ENCODE measurements at places on chromosomes 12 and 14.

GRCh38 chr12:111975161-111975931, 37.6 kb downstream of the TMEM116 start:
- DNase-seq: no peak

- DNase-seq: no peak
Observed at GRCh38 chr14:49508124-49508523, 78.1 kb downstream of the RPS29 start.

DNA sequence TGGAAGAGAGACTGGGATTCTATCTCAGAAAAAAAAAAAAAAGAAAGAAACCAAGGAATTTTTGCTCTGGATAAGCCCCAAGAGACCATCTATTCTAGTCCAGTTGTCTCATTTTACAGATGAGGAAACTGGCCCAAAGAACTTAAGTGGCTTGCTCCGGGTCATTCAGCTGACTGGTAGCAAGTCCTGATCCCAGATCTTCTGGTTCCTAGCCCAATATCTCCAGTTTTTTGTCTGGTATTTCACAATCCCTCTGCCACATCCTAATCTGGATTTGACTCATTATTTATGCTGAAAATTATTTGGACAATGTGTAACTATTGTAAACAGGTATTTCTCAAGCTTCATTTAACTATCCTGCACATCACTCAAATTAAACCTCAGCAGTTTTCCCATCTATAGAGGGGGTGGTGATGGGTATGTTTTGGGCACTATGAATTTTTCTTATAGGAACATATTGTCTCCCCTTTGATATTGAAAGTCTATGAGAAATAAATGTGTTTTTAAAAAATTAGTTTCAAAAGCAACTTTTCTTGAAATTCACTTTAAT, 43.4 kb downstream of the PPP2R5E start:
- DNase-seq: no peak

- DNase-seq: no peak
Observed at GRCh38 chr12:19576506-19577280, 137.4 kb downstream of the AEBP2 start.

DNA sequence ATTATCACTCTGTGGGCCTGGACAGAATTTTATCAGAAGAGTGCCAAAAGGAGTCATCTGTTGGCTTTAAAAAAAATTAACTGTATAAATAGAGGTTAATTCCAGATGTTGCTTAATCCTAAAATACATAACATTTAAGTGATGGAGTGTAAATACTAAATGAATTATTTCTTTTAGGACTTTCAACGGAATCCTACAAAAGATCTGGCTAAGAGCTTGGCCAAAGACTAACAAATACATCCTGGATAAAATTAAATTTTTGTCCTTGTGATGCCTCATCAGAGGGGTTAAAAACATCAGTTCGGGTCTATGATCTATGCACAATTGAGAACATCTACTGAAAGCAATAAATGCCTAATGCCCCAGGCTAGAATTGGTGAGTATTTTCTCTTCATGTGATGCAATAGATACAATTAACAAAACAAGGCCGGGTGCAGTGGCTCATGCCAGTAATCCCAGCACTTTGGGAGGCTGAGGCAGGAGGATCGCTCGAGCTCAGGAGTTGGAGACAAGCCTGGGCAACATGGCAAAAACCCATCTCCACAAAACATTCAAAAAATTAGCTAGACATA, 49.8 kb upstream of the RAP1B start:
- no peak for DNase-seq

- DNase-seq: no peak
Observed at GRCh38 chr12:72777806-72778205, 505.6 kb downstream of the TRHDE start.

GRCh38 chr12:110717037-110717436, 25.7 kb downstream of the PPP1CC start:
- DNase-seq: no peak

DNA sequence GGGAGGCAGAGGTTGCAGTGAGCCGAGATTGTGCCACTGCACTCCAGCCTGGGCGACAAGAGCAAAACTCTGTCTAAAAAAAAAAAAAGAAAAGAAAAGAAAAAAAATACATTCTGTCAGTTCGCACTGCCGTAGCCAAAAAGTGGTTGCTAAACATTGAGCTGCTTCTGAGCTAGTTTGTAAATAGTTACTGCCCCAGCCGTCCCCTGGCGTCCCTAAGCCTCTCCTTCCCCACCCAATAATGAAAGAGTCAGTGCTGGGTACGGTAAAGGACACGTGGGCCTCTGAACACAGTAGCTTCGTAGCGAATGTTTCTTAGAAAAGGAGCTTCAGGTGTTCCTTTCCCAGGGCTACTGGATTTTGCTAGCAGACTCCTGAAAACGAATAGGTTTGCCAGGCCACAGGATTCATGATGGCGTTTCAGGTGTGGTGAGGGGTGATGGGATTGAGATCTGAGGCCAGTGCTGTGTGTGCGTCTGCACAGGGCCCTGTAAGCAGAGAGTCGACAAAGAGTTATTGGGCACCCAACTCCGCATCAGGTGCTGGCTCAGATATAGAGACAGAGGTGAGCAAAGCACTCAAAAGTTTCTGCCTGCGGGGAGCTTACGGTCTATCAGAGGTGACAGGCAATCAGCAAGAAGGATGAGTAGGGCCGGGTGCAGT, 94.1 kb downstream of the LGMN start:
- no peak for DNase-seq

DNA sequence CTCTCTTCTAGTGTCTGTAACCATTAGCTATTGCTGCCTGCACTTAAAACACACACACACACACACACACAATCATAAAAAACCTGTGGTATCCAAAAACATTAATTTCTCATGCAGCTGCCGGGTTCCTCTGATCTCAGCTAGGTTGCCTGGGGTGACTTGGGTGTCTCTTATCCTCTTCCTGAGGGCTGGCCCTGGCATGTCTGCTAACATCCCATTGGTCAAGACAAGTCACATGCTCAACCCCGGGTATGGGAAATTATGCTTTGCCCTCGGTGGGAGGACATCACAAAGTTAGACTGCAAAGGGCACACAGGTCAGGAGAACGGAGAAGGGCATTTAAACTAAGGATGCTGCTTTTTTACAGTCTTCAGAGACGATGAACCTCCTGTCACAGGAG, 55.7 kb downstream of the TRPV4 start:
- peak; percentile 53 for DNase-seq

GRCh38 chr14:70873627-70874026, 33.6 kb upstream of the PCNX1 start:
- no peak for DNase-seq

DNA sequence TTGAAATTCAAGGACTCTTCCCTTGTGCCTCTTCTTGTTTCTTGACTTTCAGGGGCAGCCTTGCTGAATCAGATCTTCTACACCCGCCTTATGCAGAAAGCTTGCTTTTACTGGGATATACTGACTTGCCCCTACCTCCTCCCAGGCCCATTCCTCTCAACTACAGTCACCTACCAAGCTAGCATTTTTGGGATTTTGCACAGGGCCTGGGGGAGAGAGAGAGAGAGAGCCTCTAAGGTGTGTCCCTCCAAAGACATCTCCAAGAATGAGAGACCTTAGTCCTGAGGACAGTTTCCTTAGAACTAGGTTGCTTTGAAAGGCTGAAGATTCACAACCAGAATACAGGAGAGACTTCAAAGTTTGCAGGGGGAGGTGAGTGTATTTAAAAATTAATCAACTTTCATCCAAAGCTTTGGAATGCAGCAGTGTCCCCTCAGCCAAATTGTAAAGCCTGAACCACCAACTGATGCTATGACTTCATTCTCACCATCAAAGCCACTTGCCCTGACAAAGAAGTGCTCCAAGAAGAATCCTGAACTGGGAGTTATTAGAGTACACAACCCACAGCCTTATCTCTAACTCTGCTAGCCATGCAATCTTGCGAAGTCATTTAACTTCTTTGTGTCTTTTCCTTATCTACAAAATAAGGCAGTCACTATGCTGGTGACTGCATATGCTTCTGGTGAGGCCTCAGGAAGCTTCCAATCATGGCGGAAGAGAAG, 96.1 kb upstream of the EGLN3 start:
- DNase-seq: no peak

DNA sequence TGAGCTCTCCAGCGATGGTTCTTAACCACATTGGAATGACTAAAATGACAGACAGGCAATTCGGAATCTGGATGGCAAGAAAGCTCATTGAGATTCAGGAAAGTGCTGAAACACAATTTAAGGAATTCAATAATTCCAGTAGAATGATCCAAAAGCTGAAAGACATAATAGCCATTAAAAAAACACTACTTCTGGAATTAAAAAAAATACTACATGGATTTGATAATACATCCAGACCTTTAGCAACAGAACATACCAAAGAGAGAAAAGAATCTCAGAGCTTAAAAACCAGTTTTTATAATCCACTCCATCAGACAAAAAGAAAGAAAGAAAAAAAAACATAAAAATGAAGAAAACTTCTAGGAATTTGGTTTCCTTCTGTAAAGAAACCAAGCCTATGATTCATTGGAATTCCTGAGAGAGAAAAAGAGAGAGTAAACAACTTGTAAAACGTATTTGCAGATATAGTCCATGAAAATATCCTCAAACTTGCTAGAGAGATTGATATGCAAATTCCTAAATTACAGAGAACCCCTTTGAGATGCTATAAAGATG, 52.8 kb downstream of the SLCO1B1 start:
- DNase-seq: no peak

- DNase-seq: no peak
Observed at GRCh38 chr14:69559581-69560011, 15.1 kb downstream of the CCDC177 start.

DNA sequence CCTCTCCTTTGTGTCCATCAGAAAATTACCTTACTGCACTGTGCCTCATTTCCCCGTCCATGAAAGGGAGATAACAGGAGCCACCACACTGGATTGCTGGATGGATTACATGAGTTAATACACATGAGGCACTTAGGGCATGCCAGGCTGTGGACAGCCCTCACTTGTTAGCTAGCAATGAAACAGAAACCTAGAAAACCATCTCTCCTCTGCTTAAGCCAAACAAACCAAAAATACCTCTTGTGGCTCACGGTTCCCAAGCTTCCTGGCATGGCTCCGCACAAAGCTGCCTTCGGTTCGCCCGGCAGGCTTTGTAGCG, 660 bp upstream of the HCFC2 start:
- DNase-seq: peak; percentile 16

DNA sequence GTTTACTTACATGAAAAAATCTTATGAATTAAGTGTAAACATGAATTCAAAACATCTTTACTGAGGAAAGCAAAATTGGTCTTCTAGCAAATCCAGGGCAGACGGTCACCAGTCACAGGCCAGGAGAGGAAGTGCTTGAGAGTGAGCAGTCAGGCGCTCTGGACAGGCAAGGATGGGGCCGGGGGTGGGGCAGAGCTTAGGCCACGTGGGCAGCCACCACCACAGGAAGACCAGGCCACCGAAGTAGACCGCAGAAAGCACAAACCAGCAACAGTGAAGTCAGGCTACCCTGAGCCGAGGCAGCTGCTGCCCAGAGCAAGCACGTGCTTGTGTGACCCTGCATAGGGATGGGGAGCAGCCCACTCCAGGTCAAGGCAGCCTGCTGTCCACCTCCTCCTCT, 33.5 kb downstream of the SLC6A12 start:
- peak; percentile 36 for DNase-seq

DNA sequence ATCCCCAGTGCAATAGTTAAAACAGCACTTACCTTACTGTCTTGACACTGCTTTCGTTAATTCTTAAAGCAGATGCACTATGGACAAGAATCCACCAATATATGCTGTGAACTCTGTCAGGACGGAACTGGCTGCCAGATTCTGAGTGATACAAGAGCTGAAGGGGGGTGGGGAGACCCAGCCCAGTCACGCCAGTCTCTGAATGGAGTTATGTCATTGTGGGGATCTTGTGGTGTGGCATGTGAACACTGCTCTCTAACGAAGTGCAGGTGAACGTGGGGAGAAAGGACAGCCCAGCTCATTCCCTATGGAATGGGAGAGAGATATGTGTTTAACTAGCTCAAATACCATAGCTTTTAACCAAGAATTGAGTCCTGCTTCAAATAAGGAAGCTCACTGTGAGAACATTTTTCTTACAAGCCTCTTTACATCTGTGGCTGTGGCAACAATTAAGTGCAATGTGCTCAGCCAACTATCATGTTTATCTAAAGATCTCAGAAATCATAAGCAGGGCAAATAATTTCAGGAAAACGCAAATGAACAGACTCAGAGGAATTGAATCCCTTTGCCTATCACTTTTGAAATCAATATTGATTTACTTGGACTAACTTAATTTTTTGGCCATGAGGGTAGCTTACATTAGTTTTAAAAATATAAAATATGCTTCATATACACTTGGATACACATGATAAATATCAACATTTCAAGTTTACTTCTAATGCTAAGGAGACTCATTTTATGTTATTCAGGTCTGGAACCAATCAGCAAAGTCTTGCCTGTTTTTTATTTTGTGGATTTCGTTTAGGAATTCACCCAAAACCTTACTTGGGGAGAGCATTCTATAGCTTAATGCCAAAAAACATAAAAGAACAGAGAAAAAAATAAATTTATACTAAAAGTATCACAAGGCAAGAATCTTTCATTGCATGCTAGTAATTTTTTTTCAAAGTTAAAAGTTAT, at the start of gene LUM:
LUM (minus strand) TSS at position 129 of the 960 bp plus-strand sequence. CDS start 2,515 bp downstream, outside the sequence.
- DNase-seq: no peak

DNA sequence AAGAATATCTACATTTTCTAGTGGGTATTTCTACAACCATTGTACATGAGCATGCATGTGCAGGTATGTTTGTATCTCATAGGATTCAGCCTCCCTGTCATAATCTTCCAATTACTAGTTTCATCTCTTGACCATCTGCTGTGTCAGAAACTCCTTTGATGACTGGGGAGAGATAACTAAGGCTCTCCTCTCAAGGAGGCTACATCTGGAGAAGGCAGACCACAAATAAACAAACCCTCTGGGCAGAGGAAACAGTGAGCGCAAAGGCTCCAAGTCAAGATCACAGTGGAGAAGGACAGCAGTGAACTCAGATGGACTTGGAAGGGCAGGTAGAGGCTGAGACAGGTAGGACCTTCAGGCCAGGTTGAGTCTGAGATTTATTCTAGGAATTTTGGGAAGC, 166.4 kb downstream of the PELI2 start:
- no peak for DNase-seq

DNA sequence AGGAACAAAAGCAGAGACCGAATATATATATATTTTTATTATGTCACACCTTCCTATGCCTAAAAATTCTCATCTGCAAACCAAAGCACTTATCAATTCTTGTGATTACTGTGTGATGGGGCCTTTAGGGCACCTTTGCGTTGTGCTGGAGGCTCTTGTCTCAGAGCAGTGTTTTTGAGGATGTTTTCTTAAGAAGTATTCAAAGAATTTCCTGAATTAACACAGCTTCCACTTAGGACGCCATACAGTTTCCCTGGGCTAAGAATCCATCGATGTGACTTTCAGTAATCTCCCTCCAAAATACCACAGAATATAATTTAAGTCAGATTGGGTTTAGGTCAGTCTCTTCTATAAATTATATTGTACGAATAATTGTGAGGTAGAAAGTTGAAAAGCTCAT, 22.0 kb upstream of the HIF1A start:
- no peak for DNase-seq

GRCh38 chr12:77377116-77377515, 311.7 kb upstream of the E2F7 start:
- DNase-seq: no peak

DNA sequence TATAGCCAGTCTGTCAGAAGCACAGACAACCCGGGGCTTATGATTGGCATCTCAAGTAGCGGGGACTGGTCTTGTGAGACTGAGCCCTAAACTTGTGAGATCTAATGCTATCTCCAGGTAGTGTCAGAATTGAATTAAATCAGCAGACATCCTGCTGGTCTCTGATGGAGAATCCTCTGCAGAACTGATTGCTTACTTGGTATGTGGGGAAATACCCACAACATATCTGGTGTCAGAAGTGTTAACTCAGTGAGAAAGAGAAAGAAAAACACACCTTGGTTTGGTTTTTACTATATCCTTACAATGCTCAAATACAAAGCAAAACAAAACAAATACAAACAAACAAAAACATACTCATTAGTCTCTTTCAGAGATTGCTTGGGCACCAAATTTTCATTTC, 10.0 kb downstream of the SEL1L start:
- no peak for DNase-seq
